Activated T-helper 2 cell treated with anti-CD3 and anti-CD28 coated beads, Interferon-gamma antibody, Interleukin-2, Interleukin-4, amounts not matched to agents 10 μg/mL and 5 μg/mL and 100 μg/mL, durations not matched to agents 14 hours and 24 hours and 36 hours (primary cell): ENCODE measurements at places on chromosomes 5 and 9. TPM values are rescaled to one million over a fixed set of nuclear protein-coding genes. Genes with fewer than 3 reads are reported as not detected.

The FYB1 gene
- 66.4 and 70.7 TPM in 2 replicates for total RNA-seq

The FBLL1 gene
- total RNA-seq: not detected in 2 replicates

The DDX4 gene
- 0.09 TPM in 1 of 2 replicates, not detected in the other for total RNA-seq

The PCDHGB6 gene
- 0.21 and 0.34 TPM in 2 replicates for total RNA-seq

The GOLM1 gene
- 7.9 and 11.5 TPM in 2 replicates for total RNA-seq

The ZNF300 gene
- total RNA-seq: 0.39 and 0.52 TPM in 2 replicates

The ZNF618 gene
- total RNA-seq: 0.25 TPM in 2 replicates

The OLFM1 gene
- 0.28 and 0.37 TPM in 2 replicates for total RNA-seq

The RXFP3 gene
- not detected in 2 replicates for total RNA-seq

The PCDHGA6 gene
- total RNA-seq: 0.48 and 0.55 TPM in 2 replicates

The SH3GL2 gene
- total RNA-seq: not detected in 2 replicates

The CREBRF gene
- total RNA-seq: 8.4 and 8.7 TPM in 2 replicates

The LCN10 gene
- 1.2 and 1.7 TPM in 2 replicates for total RNA-seq

The PCDHA8 gene
- total RNA-seq: not detected in 2 replicates

The MEGF9 gene
- total RNA-seq: 5.0 TPM in 2 replicates

The RLN1 gene
- total RNA-seq: 0.60 and 0.87 TPM in 2 replicates

The ESM1 gene
- 0.11 and 0.37 TPM in 2 replicates for total RNA-seq

The NR6A1 gene
- 1.5 and 1.8 TPM in 2 replicates for total RNA-seq

The CKMT2 gene
- total RNA-seq: not detected in 2 replicates

The PNPLA7 gene
- 1.6 TPM in 2 replicates for total RNA-seq

The LCN2 gene
- total RNA-seq: not detected in 2 replicates

The CDO1 gene
- total RNA-seq: 0.18 and 1.2 TPM in 2 replicates

The PCDHGC3 gene
- total RNA-seq: 0.21 and 0.23 TPM in 2 replicates

The MAP1B gene
- 0.32 and 0.57 TPM in 2 replicates for total RNA-seq

The PRKACG gene
- not detected in 2 replicates for total RNA-seq

The CYLC2 gene
- not detected in 2 replicates for total RNA-seq

The HTR4 gene
- total RNA-seq: not detected in 2 replicates

The HOMER1 gene
- 13.3 and 13.5 TPM in 2 replicates for total RNA-seq

The SPATA31D1 gene
- not detected in 2 replicates for total RNA-seq

The FGD3 gene
- 41.4 and 42.9 TPM in 2 replicates for total RNA-seq

The PCDHGB7 gene
- total RNA-seq: 0.18 and 0.23 TPM in 2 replicates

The TMEM38B gene
- 11.3 and 13.1 TPM in 2 replicates for total RNA-seq

The DOK3 gene
- total RNA-seq: 3.3 and 4.9 TPM in 2 replicates

The PCDHB3 gene
- not detected in 2 replicates for total RNA-seq

The ORM2 gene
- total RNA-seq: not detected in 2 replicates

The NDUFA8 gene
- 45.4 and 48.7 TPM in 2 replicates for total RNA-seq

The SLC34A1 gene
- total RNA-seq: not detected in 2 replicates

The CAVIN4 gene
- total RNA-seq: 0.23 and 0.34 TPM in 2 replicates

The RGS7BP gene
- not detected in 2 replicates for total RNA-seq

The C8G gene
- total RNA-seq: 0.76 and 0.89 TPM in 2 replicates

The TAF1L gene
- not detected in 2 replicates for total RNA-seq

The MEF2C gene
- 0.25 and 0.30 TPM in 2 replicates for total RNA-seq

The PDE8B gene
- 0.05 TPM in 1 of 2 replicates, not detected in the other for total RNA-seq
